ENCODE measurements at places on chromosomes 7 and 10.

GRCh38 chr10:90871279-90871765 lies 452 bp upstream of the RPP30 start:
- peak; percentile 71 for DNase-seq
- H3K4me1 ChIP-seq, result no peaks in the 10 kb centered on the region
- H3K4me3 ChIP-seq, result peak overlapping the region; percentile 95
- peak overlapping the region; percentile 71 for H3K27ac ChIP-seq
- no peaks in the 10 kb centered on the region for H3K27me3 ChIP-seq
- peaks cover 18% of the 10 kb centered on the region for H3K36me3 ChIP-seq

DNA sequence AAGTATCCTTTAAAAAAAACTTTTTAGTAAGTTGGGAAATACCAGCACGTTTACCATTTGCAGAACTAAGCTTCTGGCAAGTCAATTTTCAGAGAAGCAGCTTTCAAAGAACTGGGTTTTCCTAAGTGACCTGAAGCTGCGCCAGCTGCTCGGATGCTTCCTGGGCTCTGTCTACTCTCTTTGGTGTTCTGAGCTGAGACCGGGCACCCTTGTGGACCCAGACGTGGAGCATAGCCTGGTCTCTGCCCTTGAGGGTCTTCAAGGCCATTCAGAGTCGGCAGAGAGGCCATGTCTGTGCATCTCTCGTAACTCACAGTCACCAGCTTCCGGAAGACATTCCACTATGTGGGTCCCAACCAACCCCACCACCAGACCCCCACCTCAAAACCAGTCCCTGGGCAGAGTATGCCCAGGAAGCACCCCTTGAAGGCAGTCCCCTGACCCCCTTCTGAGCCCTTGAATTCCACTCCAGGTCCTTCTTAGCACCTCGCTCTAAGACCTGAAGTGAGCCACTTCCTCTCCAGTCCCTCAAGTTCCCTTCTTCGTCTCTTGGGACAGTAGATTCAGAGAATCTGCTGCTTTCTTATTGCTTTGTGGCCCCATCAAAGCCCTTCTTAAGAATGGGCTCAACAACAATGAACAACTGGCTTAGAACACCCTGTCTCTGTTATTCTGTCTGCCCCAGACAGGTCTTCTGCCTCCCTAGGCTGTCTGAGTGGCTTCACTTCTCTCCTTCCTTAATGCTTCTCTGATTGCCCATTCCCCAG lies 8.5 kb downstream of the CALML5 start:
- DNase-seq, result no peak
- H3K4me3 ChIP-seq, result no peak overlapping the region
- H3K27me3 ChIP-seq, result no peaks in the 10 kb centered on the region
- H3K27ac ChIP-seq, result no peak overlapping the region
- H3K36me3 ChIP-seq, result no peaks in the 10 kb centered on the region

DNA sequence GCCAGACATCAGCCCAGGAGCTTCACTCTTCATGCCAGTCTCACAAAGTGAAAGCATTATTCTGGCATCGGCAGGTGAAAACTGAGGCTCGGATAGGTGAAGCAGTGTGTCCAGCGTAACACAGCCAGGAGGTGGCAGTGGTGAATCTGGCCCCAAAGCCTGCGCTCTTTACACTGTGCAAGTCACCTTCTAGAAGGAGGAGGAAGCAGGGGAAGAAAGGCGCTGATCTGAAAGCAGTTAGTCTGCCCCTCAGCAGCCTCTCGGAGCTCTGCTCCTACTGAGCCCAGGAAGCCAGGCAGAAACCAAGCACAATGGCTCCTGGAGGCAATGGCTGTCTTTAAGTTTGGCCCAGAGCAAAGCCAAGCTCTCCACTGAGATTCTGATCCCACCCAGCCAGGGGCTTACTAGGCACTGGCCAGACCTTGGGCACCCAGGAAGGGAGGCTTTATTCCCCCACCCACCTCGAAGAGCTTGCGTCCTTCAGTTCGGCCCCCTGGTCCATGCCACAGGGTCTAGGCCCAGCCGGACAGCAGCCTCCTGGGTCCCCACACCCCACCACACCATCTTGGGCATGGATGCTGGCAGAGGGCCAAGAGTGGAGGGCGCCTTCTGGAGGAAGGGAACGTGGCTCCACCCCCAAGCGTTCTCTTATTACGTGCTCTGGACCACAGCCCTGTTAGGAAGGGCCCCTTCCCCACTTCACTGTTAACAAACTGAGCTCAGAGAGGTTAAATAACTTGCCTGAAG lies 104.5 kb downstream of the GRID1 start:
- H3K4me3 ChIP-seq, result no peak overlapping the region
- peak; percentile 17 for DNase-seq
- H3K4me1 ChIP-seq, result peaks cover 4% of the 10 kb centered on the region
- peaks cover 6% of the 10 kb centered on the region for H3K27me3 ChIP-seq
- no peak overlapping the region for H3K27ac ChIP-seq

DNA sequence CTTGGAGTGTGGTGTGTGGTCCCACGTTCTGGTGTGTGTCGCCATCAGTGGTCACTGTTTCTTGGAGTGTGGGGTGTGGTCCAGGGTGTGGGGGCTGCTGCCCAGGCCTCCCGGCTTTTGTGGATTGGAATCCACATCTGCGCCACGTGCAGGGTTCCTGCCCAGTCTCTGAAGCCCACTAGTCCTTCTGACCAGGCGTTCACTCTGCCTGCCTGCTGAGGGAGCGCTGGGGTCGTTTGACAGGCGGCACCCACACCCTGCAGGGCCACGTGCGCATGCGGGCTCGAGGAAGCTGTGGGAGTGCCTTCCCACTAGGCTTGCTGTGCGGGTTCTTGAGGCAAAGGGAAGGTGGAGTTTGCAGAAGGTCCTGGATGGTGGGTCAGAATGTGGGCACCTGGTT lies 51.4 kb downstream of the INPP5A start:
- no peak for DNase-seq
- H3K27ac ChIP-seq, result no peak overlapping the region
- H3K27me3 ChIP-seq, result no peaks in the 10 kb centered on the region
- H3K4me1 ChIP-seq, result peaks cover 29% of the 10 kb centered on the region
- H3K36me3 ChIP-seq, result no peaks in the 10 kb centered on the region

GRCh38 chr10:75400771-75401568 lies 594 bp downstream of the ZNF503 start:
- H3K36me3 ChIP-seq, result no peaks in the 10 kb centered on the region
- H3K27me3 ChIP-seq, result peaks cover 81% of the 10 kb centered on the region
- H3K4me3 ChIP-seq, result peak overlapping the region; percentile 20
- no peak overlapping the region for H3K27ac ChIP-seq
- peak; percentile 38 for DNase-seq
- no peaks in the 10 kb centered on the region for H3K4me1 ChIP-seq

- H3K4me1 ChIP-seq, result peaks cover 30% of the 10 kb centered on the region
- DNase-seq, result no peak
Measured at GRCh38 chr10:3090914-3091787, 23.8 kb downstream of the PFKP start.

Data from K562 (cell line).